ENCODE measurements at places on chromosomes 7 and 10.

DNA sequence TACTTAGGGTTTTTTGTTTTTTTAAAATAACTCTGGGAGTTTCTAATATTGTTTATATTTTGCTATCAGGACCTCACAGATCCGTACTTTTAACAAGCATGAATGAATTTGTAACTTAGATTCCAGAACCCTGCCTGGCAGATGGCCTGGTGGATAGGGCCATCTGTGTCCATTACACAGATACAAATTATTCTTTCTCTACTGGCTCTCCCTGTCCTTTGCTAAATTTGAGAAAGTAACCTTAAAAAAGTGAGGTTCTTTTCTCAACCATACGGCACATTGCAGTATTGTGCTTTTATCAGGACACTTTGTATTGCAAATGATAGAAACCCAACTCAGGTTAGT lies 26.6 kb downstream of the LCOR start:
- DNase-seq: no peak

DNA sequence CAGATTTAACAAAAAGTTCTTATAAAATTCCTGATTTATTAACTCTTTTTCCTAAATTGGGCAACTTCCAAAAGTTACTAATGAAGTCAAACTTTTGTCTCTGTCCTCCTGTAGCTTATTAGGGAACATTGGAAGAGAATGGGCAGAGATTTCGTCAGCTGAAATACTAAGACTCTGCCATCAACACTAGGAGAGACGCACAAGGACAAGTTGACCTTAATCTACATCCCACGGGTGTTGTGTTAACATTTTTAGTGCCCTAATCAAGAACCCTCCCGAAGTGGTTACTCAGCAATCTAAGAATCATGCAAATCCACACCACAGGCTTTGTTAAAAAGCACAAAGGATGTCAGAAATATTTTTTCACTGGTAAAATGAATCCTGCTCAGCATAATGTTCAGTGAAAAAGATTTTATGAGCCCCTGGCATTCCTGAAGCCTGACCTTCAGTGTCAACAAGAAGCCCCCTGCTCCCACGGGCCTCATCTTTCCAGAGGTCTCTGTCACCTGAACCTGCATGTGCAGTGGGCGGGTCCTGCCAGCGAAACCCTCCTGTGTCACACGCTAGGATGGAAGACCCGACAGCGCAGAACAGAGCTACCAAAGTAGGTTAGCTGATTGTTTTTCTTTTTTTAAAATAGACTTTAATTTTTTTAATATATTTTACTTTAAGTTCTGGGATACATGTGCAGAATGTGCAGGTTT lies 70.6 kb upstream of the AKR1E2 start:
- no peak for DNase-seq

GRCh38 chr10:6586501-6586900 lies 6.4 kb upstream of the PRKCQ start:
- DNase-seq: no peak

GRCh38 chr10:133274751-133275683 lies 1.7 kb downstream of the ADAM8 start:
- no peak for DNase-seq

DNA sequence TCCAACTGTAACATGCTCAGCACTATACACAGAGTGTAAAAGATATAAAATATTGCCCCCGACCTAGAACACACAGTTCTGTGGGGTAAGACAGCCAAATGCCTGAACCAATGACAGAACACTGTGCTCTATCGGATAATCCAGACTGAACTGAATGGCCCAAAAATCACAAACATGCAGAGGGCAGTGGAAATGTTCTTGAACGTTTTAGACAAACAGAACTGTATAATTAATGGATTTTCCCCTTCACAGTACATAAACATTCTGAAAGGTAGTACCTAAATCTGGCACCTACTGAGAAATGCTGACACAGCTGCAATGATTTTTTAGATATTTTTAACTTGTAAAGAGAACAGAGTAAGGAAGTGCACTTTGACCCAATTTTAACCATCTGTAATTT lies 33.4 kb downstream of the PARD3 start:
- DNase-seq: no peak

DNA sequence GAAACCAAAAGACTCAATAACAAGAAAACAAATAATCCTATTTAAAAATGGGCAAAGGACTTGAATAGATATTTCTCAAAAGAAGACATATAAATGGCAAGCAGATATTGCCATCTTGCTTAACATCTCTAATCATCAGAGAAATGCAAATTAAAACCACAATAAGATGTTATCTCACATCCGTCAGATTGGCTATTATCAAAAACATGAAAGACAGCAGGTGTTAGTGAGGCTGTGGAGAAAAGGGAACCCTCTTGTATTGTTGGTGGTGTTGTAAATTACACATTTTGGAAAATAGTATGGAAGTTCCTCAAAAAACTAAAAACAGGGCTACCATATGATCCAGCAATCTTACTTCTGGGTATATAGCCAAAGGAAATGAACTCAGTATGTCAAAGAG lies 25.7 kb downstream of the OPALIN start:
- DNase-seq: no peak

Measured in occipital lobe (tissue), 3 donors.